Activated CD4-positive, alpha-beta T cell treated with anti-CD3 and anti-CD28 coated beads, Interleukin-10, Interleukin-2, amounts not matched to agents 100 ng/mL and 50 ng/mL, durations not matched to agents 16 hours and 8 hours (primary cell): ENCODE measurements at places on chromosomes 13 and 19.

- no peak for DNase-seq
Measured at GRCh38 chr13:101059793-101060192, 356.5 kb downstream of the NALCN start.

- no peak for DNase-seq
Measured at GRCh38 chr13:42735010-42735409, 46.4 kb upstream of the FAM216B start.

GRCh38 chr13:113337556-113337955, 26.4 kb downstream of the GRTP1 start:
- no peak for DNase-seq

- no peak for DNase-seq
Measured at GRCh38 chr19:48445256-48445605, 552 bp upstream of the GRWD1 start.

GRCh38 chr13:73467125-73467524, 408.3 kb downstream of the KLF5 start:
- DNase-seq, result no peak

DNA sequence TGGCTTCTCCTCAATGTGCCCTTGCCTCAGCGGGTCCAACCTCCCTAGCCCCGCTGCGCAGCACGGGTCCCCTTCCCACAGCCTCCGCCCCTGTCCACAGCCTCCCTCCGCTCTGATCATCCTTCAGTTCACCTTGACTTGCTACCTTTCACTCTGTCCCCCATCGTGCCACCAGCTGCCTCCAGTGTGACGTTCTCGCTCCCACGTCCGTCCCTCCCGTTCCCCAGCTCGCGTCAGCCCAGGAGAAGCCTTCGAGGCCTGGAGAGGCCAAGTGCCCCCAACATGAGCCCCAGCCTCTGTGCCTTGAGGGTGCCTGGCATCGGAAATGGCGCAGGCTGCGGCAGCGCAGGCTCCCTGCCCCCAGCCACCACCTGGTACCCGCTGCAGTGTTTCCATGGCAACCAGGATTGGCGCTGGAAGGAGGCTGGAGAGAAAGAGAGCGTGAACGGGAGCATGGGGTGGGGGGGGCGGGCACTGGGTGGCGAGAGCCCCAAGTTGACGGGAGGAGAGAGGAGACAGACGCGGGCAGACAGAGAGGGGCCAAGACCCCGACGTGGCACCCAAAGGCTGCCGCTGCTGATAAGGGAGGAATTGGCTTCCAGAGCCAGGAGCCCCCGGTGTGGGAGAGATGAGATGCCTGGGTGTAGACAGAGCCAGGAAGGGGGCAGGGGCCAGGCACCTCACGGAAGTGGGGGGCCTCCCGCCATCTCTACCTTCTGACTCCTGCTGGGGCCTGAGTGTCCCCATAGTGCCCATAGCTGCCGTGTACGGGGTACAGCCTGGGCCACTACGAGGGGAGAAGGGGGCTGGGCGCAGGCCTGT, 844 bp upstream of the ASPDH start:
- no peak for DNase-seq

DNA sequence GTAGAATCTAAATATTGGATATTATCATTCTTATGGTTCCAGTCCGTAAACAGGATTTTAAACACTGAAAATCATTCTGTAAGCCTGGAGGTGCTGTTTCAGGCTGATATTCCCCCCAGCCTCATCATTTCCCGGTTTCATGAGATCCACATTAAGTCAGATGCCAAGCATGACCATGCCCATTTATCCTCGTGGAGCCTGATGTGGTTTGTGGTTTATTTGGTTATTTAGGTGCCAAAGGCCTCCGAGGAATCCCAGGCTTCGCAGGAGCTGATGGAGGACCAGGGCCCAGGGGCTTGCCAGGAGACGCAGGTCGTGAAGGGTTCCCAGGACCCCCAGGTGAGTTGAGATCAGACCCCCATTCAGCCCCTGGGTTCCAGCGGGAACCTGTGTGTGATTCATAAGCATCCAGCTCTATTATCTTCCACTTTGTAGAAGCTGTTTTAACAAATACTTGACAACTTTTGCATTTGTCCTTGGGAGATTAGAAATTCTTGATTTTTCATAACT, 92.5 kb downstream of the RAB20 start:
- no peak for DNase-seq

GRCh38 chr19:44726465-44726864, 22.0 kb upstream of the BCL3 start:
- no peak for DNase-seq

DNA sequence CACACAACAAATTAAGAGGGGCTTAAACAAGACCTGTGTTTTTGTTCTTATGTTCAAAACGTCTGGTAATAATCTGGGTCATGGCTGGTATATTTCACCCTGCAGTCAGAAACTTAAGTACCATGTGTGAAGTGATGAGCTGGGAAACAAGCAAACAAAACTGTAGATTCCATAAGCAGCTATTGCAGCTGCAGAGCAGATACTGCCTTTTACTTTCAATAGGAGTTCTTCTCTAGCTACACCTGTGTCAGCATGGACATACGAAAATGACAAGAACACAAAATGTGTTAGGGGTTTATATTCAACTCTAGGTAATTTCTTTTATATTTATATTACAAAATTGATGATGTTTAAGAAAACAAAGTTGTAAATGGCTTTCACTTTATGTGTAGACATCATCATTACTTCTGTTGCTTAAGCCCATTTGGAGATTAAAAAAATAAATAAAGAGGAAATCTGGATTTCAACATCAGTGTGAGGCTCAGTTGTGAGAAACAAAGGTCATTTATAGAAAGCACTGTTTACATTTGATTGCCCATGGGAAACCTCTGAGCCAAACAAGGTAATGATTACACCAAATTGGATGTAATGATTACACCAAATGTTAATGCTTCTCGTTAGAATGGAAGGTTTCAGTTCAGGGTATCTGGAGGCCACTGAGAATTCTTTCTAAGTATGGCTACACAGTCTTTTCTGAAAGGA, 451.0 kb upstream of the SLC10A2 start:
- no peak for DNase-seq

DNA sequence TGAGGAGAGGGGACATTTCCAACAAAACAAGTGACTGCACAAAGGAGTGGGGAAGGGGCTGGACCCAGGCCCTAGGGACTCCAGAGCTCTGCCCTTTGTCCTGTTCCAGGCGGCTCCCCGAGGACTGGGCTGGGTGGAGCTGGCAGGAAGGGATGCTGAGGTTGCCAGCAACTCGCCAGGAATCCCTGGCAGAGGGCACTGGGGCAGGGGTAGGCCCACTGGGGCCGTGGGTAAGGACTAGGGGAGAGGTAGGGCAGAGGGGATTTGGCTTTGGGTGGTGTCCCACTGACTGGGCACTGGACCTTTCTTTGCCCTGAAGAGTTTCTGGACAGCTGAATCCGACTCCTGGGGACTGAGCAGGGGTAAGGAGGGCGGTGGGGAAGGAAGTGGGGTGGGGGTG, 7.9 kb downstream of the LIPE start:
- DNase-seq, result no peak

GRCh38 chr13:80469853-80470381, 129.0 kb upstream of the SPRY2 start:
- DNase-seq, result no peak

DNA sequence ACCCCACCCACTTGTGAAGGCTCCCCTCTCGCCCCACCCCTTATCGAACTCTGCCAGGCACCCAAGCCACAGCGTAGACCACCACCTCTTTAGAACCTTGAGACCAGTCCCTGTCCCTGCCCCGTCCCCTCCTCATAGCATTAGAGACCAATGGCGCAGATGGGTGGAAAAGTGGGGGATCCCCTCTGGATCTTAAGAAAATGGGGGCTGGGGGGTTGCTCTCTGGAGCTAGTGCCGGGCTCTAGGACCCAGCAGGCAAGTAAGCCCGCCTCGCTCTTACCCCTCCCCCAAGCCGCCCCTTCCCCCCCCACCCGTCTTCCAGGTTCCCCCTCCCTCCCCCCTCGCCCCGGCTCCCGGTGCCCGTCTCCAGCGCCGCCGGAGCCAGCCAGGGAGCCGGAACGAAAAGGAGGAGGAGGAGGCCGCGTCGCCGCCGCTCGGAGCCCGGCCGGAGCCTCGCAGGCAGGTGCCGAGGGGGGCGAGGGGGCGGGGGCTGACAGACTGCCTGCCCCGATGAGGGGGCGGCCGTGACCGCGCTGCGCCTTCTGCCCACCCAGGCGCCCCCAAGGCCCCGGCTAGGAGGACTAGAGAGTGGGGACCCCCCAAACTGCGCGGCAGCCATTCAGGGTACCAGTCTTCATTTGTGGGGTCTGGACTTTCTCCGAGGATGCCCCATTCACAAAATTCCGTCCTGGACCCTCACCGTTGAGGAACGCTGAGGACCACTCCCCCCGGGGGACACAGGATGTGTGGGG, at the start of gene SPRED3:
SPRED3 (plus strand) TSS at position 349 of the 752 bp plus-strand sequence. CDS start 1,606 bp downstream, outside the sequence.
- DNase-seq, result no peak

GRCh38 chr19:30449078-30449590, 77.0 kb downstream of the ZNF536 start:
- no peak for DNase-seq

DNA sequence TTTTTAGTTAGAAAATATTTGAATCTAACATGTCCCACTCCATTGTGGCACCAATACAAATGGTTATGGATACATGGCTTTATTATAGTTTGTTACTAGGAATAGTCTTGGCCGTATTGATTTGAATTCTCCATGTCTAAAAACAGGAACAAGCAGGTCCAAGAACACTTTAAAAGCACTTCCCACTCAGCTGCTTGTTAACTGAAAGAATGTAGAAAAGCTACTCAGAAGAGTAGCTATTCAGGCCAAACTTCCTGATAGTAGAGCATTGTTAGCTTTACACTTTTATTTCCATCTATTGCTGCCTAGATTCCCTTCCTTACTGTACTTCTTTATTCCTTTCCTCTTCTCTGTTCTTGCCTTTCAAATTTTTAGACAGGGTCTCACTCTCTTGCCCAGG, 6.9 kb downstream of the PIBF1 start:
- no peak for DNase-seq

DNA sequence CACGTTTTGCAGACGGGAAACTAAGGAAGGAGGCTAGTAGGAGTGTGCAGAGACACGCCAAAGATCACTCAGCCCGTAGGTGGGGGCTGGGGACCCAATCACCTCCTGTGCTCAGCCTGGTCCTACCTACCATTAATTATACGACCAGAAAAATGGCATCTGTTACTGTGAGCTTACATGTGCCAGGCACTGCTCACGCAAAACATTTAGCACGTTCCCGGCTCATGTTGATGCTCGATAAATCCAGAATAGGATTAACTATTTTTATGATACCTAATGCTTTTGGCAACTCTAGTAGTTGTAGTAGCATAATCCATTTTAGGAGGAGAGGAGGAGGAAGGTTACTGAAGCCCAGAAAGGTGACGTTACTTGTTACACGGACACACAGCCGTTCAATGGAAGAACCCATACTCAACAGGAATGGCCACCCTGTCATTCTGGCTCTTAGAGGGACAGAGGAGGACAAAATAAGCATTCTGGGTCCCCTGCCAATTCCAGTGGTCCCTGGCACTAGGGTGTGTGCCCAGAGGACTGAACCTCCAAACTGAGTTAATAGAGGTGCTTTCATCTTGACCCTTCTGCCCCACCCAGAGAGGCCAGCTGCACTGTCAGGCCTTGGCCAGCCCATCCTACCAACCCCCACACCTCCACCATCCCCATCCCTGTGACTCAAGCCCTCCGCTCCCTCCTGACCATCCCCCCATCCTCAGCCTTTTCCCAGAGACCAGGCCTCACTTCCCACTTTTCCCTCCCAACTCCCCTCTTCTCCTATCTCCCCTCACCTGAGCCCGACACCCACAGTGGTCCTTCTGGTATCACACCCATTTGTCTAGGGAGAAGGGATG, 5.0 kb upstream of the EML2 start:
- DNase-seq, result no peak

DNA sequence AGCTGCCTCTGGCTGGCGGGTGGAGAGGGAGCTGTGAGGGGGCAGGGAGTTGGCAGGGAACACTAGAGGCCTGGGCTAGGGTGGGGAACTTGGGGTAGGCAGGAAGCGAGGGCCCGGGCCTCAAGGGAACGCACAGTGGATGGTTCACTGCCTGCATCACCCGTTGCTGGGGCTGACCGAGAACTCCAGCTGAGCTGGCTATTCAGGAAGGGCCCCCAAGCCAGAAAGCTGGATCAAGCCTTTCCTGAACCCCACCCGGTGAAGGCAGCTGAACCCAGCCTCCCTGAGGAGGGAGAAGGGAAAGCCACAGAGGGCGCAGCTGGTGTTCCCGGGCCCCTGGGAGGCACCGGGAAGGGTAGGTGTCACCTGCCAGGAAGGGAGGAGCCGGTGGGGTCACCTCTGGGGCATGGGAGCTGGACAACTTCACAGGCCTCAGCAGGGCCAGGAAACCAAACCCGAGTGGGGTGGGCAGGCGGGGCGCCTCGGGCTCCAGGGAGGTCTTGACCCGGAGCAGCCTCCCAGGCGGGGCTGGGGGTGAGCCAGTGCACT, 13.9 kb downstream of the PALM start:
- DNase-seq, result no peak

- peak; percentile 98 for DNase-seq
Measured at GRCh38 chr19:45091031-45091923, 1.7 kb upstream of the PPP1R37 start.

DNA sequence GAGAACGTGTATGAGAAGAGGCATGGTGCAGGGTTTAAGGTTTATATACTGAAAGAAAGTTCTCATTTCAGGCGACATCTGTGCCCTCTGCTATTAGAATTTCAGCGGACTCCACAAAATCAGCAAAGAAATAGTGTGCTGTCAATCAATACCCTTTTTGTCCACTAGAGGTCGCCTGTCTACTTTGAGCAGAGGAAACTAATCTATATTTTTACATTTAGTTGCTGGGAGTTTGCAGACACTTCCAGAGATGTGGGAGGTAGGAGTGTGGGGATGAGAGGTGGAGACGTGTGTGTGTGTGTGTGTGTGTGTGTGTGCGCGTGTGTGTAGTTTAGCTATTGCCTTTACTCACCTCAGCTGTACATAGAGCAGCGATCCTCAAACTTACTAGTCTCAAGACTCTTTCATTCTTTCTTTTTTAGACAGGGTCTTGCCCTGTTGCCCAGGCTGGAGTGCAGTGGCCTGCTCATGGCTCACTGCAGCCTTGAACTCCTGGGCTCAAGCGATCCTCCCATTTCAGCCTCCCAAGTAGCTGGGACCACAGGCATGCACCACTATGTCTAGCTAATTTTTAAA, 9.7 kb downstream of the INAFM1 start:
- peak; percentile 69 for DNase-seq

DNA sequence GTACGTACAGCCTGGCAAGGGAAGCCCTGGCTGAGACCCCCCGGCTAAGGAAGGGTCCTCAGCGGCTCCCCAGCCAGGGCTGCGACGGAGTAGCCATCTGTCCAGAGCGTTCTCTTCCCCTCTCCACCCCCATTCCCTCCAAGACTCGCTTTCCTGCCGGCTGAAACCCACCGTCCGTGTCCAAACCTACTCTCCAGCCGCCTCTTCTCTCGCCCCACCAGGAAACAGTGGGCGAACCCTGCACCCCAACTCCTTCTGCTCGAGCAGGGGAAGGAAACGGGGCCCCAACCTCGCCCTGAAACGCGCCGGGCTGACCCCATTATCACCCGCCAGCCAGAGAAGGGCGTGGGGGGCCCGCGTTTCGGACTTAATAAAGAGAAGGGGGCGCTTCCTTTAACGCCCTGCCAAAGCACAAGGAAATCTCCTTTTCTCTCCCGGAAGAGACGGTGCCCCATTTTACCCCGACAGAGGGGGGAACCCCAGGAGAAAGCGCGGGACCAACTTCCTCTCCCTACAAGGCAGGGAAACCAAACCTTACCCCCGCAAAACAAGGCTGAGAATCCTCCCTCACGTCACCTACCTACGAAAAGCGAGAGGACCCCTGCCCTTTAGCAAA, 2.5 kb downstream of the ZC3H4 start:
- DNase-seq, result peak; percentile 66
